ENCODE measurements at places on chromosomes 7 and 10.
A peak's percentile ranks its signal among the peaks of the same experiment; 100 is the strongest.

DNA sequence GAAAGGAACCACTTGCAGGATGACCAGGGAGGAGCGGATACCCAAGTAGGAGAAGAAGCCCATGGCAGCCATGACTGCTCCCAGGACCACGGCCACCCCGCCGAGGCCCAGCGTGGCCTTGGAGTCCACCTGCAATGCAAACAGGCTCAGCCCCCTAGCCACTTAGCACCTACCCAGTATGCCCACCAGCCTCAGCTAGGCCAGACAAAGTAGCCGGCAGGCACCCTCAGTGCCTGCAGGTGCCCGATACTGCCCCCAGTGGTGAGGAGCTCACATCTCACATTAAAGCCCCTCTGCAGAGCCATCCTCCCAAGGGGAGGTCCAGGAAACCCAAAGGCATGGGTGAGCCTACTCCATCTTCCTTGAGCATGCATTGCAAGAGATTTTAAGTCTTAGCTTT lies 6.6 kb downstream of the NPC1L1 start:
- DNase-seq, result no peak

DNA sequence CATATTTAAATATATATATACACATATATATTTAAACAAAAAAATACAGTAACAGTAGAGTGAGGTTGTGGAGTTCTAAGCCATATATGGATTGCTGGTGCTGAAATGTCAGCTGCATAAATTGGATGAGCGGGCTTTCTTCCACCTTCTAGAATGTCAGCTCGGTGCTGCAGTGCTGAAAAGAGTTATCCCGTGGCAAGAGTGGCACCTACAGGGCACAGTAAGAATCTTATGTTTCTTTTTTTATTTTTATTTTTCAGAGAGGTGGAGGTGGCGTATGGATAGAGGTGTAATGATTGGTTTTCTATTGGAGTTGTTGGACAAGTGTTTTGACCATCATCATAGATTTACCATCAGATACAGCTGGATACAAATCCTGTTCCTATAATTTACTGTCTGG lies 86.2 kb upstream of the DYNC1I1 start:
- peak; percentile 68 for DNase-seq

GRCh38 chr10:99489271-99489670 lies 43.5 kb upstream of the NKX2-3 start:
- DNase-seq, result no peak

GRCh38 chr10:128137877-128138276 lies 11.7 kb upstream of the MKI67 start:
- no peak for DNase-seq

DNA sequence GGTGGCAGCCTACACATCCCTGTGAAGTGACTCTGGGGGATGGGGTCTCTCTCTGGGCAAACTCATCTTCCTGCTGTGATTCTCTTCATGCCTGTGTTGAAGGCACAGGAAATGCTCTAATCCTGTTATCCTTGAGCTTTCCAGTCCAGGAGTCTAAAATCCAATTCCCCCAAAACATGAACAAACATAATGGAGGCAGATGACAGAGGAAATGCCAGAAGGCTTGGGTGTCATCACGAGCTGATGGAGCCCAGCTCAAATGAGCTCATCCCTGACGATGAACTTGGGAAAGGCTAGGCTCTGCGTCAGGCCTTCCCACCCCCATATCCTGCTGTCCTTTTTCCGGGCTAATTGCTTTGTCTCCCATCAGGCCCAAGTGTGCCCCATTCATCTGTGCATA lies 165.9 kb upstream of the PODXL start:
- DNase-seq, result no peak

DNA sequence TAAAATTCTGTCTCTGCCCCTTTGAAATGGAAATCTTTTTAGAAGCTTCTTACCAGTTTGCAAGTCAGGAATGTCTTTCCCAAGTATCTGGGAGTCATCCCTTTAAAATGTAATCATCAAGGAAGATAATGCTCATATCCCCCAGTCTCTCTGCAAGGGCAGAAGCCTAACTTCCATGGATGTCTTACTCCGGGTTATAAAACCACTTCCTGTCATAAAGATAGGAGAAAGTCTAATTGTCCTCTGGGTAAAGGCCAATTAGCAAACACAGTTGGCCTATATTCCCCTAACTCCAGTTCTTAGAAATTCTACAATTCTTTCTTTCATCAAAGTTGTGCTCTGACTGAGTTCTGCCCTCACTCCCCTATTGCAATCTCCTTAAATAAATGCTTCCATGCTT lies 1631.5 kb upstream of the LRRTM3 start:
- DNase-seq, result no peak

DNA sequence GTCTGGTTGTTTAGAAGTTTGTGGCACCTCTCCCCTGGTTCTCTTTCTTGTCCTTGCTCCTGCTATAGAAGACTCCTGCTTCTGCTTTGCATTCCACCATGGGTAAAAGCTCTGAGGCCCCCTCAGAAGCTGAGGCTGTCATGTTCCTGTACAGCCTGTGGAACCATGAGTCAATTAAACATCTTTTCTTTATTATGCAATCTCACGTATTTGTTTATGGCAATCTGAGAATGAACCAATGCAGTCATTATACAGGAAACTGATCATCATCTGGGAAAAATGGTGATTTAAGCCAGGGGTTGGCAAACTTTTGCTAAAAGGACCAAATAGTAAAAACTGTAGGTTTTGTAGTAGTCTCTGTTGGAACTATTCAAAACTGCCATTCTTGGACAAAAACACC lies 175.4 kb downstream of the CSTF2T start:
- DNase-seq, result no peak

GRCh38 chr10:48547061-48547895 lies 57.6 kb downstream of the ARHGAP22 start:
- DNase-seq, result no peak

- no peak for DNase-seq
Observed at GRCh38 chr7:75906991-75907667, 7.8 kb upstream of the POR start.

DNA sequence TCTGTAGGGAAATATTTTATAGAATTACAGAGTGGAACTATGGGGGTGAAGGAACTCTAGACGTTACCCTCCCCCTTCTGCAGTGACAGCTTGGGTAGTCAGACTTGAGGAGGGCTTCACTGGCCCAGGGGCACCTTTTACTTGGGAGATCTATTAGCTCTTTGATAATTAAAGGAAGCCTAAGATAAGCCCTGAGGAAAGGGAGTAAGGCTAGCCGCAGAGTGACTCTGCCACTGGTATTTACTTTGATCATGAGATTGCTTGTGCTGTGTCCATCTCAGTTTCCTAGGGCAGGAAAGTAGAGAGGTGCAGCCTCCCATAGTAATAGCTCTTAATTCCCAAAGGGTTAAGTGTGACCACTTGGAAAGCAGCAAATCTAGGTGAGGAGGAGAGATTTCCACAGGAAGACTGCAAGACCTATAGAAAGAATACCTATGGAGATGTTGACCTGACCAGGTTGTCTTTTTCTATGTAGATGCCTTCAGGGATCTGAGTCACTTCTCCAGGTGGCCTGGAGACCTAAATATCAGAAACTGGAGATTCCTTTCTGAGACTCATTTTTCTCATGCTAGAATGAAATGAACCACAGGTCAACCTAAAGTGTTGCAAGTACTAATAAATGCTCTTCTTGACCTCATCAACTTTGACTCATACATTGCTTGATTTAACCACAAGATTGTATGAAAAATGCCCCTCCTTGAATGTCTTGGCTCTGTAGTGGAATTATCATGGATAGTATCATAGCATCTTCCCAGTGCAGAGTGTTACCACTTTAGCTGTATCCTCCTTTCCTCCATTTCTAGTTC lies 447.3 kb upstream of the GHITM start:
- no peak for DNase-seq

GRCh38 chr10:109893386-109893785 lies 29.9 kb downstream of the XPNPEP1 start:
- DNase-seq, result no peak

- no peak for DNase-seq
Observed at GRCh38 chr10:120069700-120070099, 177.2 kb downstream of the SEC23IP start.

- DNase-seq, result no peak
Observed at GRCh38 chr10:45387096-45387893, 13.3 kb downstream of the ALOX5 start.

- peak; percentile 40 for DNase-seq
Observed at GRCh38 chr10:103153302-103154197, 39.5 kb downstream of the NT5C2 start.

DNA sequence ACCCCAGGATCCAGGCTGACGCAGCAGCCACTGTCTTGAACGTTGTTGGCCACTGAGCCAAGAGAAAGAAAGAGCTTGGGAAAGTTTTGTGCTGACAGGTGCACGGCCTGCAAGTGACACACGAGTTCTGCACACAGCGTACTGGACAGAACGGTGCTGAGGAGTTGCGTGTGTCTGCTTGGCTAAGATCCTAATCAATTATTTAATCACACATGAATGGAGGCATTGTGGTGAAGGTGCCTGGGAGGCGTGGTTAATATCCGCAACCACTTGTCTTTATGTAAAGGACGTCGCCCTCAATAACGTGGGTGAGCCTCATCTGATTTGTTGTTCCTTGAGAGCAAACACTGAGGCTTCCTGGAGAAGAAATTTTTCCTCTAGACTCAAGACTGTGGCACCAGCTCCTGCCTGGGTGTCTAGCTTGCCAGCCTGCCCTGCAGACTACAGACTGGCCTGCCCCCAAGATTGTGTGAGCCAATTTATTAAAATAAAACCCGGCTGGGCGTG lies 16.6 kb upstream of the GNA12 start:
- DNase-seq, result no peak

DNA sequence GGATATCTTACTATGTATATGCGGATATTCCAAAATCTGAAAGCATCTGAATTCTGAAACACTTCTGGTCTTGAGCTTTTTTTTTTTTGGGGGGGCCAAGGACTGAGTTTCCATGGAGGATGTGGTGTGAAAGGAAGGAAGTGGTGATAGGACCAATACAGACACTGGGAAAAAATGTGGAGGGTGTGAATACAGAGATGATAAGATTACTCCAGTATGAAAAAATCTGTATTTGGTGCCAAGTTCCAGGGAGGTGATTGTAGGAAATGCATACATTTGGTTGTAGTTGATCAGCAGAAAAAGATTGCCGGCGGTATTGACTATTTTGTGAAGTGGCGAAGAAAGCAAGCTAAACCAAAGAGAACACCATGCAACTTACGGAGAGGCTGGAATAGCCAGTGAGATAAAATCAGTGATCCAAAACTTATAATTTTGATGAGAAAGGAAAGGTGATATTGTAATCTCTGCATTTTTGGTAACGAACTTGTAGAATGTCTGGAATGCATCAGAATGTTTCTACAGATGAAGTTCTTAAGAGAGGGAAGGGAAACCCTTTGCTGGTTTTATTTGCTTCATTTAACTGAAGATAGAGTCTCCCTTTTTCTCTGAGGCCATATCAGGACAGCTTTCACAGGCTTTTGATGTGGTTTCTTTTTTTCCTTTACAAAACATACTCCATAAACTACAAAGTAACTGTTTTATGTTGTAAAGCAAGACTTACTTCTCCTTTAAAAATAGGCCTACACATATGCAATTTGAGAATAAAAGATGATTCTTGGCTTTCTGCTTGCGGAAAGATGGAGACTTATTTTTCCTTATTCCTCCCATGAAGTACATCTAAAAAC lies 6.0 kb downstream of the WDR37 start:
- DNase-seq, result no peak

DNA sequence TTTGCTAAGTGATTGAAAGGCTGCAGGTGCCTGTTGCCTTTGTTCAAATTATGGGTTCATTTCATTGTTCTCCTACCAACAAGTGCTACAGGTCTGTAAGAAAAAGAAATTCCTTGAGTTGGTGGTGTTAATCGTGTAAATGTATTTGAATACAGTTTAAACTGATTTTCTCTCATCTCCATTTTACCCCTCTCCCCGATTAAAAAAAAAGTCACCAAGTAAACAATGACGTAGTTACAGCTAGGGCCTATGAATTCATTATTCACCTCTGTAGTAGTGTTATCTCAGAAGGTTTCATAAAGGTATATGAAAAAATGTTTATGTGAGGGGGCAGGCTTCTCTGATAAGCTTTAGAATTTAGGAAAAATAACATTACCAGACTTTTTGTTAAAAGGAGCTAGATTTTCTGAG lies 1.1 kb downstream of the REEP3 start:
- DNase-seq, result no peak

DNA sequence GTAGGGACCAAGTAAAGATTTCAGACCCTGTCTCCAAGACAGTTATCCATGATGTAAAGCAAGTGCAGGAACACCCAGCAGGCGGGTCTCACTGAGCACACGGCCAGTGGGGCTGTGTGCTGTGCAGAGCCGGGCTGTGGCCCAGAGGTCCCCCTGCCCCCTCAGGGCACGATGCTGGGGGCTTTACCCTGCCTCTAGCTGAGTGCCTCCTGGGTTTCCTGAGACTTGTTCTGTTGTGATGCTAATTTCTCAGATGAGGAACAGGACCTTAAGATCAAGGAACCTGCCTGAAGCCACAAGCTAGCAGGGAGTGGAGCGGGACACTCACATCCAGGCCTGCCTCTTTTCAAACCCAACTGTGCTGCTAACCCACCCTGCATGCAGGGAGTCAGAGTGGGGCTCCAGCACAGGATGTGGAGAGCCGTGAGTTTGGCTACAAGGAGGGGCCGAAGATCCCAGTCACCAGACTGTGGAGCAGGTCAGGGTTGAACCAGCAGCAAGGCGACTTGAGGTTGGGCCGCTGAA lies 76.1 kb upstream of the LYZL2 start:
- no peak for DNase-seq

DNA sequence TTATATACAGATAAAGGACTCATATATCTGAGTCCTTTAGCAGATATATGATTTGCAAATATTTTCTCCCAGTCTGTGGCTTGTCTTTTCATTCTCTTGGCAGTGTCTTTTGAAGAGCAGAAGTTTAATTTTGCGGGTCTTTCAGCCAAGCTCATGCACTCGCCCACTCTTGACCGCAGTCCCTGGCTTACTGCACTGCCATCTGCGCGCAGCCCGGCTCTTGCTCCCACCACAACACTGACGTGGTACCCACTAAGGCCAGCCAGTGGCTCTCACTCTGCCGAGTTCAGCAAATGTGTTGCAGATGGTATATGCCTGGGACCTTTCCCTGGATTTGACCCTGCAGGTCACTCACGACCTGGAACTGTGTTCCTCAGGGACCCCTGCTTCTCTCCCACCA lies 74.3 kb downstream of the CDH23 start:
- no peak for DNase-seq

All from hippocampal formation (tissue), 2 donors.